Stimulated activated CD4-positive, alpha-beta T cell treated with anti-CD3 and anti-CD28 coated beads, Interleukin-1b, Interleukin-23, amount 100 ng/mL, for 1 hour (primary cell): ENCODE measurements at places on chromosomes 7 and 10.

DNA sequence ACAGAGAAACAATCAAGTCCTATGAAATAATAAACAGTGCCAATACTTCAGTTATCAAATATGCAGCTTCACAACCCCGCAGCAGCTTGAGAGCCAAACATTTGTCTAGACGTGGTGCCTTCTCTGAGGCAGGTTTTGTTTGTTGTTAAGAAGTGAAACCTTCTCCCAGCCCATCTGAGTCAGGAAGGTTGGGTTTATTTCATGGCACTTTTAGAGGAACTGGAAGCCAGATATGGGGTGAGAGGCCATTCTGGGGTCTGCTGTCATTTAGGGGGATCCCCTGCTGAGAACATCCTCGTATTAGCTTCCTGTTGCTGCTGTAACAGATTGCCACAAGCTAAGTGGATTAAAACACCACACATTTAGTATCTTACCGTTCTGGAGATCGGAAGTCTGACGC, 113.6 kb downstream of the GRK5 start:
- DNase-seq, result no peak

GRCh38 chr7:19754521-19755116, 18.8 kb downstream of the TMEM196 start:
- DNase-seq, result no peak

DNA sequence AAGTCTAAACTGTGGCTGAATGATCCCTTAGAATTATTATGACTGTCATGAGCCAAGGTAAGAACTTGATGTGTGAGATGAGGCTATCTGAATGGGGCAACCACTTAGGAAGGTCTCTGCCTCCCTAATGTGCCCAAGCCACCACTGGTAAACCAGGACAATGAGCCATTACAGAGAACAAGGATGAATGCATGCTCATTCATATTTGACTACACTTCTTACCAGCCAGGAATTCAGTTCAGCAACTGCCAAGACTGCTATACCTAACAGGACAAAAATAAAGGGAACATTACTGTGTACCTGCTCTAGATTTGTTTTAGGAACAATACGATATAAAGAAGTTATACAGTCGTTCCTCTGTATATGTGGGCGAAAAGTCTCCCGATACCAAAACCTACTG, 23.0 kb downstream of the MPP7 start:
- DNase-seq, result no peak

DNA sequence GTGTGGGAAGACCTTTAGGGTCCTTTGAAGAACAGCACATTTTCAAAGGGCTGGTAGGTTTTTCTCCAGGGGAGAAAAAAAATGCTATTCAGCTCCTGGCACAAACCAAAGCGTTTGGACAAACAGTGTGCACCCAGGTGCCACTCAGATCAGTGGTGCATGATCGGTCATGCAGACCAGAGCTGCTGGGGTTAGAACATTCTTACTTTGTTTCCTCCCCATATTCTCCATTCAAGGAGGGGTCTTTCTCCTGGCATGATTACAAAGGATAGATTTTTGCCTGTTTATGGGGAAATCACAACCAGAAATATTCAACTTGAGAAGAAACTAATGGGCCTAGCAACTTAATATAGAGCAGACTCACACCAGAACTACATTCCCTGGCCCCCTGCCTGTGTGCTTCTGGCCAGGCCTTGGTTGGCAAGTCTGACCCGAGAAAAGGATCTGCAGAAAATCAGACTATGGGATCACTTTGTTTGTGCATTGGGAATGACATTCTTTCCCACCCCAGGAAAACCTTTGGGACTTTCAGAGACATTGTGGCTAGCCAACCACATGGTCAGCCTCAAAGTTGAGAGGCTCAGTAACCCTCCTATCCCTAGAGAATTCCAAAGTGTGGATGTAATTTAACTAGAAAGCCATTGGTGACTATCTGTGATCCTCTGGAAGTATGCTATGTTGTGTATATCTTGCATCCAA, 82.3 kb upstream of the FGL2 start:
- DNase-seq, result no peak

DNA sequence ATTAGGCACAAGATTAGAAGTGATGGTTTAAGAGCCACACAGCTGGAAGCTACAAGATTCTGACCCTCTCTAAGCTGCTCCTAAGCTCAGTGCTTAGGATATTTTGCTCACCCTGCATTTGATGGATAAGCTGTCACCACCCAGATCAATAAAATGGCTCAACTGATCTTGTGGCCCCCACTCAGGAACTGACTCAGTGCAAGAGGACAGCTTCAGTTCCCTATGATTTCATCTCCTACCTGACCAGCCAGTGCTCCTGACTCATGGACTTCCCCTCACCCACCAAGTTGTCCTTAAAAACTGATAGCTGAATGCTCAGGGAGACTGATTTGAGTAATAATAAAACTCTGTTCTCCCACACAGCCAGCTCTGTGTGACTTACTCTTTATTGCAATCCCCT, 833.8 kb downstream of the GRID1 start:
- DNase-seq, result no peak

- DNase-seq, result no peak
Observed at GRCh38 chr10:20988357-20988983, 91.4 kb upstream of the NEBL start.

DNA sequence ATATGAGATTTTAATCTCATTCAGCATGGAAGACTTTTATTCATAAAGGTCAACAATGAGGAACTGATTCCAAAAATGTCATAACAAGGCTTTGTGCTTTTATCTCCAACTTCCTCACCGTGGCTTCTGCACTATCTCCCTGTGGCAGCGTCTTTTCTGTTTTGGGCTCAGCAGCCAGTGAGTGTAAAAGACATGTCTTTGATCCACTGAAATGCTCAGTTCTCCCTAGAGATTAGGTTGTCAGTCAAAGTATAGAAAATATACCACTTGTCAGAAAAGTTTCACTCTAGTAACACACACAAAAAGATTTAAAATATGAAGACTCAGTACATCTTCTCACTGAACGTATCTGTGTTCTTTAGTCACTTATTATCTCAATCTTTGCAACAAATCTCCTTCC, 901.8 kb upstream of the ZWINT start:
- no peak for DNase-seq

GRCh38 chr10:132738454-132739224, 47.3 kb downstream of the NKX6-2 start:
- no peak for DNase-seq

- no peak for DNase-seq
Observed at GRCh38 chr10:12448340-12448728, 99.0 kb downstream of the CAMK1D start.

DNA sequence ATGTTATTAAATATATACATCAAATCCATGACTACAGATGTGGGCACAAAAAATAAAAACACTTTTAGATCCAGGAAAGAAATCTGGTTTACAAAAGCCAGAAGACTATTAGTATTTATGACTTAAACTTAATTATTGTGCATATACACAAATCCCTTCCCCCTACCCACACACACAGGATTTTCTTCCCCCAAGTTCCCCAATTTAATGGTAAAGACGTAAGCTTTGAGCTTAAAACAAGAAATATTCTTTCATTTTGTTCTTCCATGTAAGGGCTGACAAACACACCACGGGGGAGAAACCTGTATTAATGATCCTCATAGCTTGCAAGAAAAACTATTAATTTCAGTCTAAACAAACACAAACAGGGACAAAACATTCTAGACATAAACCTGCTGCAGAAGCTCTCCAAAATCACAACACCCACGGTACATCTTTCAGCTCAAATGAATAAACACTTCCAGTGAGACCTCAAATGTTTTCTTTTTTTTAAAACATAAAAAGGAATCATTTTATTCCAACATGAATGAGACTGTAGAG, 28.5 kb downstream of the OSBPL3 start:
- DNase-seq, result no peak

DNA sequence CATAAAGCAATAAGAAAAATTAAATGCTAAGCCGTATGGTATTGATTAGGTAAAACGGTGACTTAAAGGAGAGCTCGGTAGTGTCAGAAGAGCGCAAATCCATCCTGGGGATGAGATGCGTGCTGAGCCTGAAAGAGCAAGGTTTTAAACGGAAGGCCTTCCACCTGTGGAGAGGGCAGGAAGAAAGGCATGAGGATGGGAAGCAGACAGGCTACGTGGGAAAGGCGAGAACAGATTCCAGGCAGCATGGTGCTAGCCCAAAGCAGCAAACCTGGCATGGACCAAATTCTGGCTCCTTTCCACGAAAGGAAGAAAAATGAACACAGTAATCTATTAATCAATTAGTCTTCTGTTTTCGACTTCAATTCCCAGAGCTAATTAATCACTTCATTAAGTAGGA, 103.5 kb downstream of the HIPK2 start:
- no peak for DNase-seq

- no peak for DNase-seq
Observed at GRCh38 chr10:97570789-97571471, 1.6 kb upstream of the ANKRD2 start.

- DNase-seq, result no peak
Observed at GRCh38 chr7:13286916-13287315, 599.5 kb downstream of the ARL4A start.

DNA sequence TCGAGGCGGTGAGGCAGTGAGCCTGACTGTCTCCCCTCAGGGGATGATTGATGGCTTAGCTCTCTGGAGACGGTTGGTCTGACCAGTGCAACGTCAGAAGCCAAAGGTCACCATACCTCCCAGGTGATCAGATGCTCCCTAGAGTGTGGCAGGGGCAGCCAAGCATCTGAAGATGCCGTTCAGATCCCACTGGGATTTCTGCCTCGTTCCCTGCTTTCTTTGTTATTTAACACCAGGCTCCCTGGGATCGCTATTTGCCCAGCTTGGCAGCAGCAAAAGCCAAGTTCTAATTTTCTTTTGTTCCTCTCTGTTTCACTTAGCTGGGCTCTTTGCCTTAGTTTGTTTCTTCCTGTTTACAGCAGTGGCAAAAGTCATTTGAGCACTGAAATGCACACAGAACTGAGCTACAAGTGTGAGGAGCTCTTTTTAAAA, 53.5 kb upstream of the SVIL start:
- DNase-seq, result no peak

DNA sequence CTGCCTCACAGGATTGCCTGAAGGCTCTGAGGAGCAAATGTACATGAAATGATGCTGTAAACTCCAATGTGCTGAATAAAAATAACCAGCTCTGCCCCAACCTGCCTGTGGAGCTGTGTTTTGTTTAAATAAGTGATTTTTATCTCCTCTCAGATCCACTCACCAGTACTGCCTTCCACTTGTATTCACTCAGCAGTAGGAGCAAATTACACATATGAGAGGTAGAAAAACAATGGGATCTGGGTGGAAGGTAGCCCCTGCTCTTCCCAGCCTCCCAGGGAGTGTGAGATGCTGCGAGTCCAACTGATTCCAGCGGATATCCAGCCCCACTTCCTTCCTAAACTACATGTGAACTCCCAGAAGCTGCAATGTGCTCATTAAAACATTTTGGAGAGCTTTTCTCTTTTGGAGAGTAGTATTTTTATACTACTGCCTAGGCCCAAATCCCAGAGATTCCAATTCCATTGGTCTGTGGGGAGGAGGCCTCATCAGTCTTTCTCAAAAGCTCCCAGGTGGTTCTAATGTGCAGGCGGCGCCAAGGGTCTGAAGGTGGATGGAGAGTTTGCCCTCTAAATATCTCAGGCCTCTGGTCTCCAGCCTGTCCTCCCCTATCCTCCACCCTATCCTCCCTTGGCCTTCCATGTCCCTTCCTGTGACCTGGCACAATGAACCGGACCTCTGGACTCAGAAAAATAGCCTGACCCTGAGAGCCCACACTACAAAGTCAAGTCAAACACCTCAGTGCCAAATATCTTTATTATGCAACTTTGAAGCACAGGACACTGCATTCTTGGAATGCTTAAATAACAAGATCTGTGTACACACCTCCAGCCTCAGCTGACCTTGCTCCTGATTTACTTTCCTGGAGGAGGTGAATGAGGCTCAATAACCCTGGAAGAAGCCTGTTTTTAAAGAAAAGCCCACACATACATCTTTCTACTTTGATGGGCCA, 46.2 kb downstream of the CPVL start:
- DNase-seq, result no peak

DNA sequence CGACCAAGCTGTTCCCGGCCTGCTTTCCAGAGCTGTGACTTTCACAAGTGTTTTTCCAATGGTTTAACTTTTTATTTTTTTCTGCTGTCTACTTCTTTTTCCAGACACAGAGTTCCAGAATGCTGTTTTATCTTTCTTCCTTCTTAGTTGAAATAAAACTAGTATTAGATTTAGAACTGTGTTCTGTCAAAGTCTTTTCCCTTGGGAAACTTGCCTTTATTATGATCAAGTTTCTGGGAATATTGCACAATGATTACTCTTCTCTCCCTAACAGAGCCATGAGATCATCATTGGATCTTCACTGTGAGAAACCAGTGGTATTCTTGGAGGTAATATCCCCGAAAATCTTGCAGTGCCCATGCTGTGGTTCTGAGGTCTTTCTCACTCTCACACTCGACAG, 104.9 kb upstream of the KCND2 start:
- no peak for DNase-seq

DNA sequence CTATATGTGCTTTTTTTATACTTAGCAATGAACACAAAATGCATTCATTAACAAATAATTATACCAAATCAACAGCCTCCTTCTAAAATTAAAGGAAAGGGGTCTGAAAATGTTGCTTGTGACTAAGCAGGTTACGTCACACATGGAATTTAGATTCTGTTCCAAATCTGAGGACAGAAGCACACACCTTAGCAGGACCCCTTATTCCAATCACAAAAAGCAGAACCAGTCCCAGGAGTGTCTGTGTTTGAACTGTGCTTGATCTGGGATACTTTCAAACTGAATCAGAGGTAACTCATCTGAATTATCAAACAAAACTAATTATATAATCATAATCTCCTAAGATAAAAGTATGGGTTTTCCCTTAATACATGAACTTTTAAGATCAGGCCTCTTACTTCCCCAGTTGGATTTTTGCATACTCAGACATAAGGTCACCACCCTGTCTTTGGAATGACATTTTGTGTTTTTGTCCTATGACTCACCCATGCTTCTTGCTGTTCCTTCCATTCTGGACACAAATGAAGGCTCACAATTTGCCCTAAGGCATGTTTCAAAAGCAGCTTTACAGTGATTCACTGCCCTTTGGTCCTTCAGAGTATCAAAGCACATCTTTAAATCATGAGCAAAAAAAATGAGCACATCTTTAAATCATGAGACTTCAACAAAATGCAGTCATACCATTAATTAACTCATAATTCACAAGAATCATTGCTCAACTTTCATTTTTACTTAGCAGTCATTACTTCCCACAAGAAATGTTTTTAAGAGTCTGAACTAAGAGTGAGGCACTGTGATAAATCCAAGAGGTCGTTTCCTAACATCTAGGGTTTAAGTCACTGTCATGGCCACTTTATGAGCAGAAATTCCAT, 35.5 kb downstream of the SEMA3C start:
- DNase-seq, result no peak

DNA sequence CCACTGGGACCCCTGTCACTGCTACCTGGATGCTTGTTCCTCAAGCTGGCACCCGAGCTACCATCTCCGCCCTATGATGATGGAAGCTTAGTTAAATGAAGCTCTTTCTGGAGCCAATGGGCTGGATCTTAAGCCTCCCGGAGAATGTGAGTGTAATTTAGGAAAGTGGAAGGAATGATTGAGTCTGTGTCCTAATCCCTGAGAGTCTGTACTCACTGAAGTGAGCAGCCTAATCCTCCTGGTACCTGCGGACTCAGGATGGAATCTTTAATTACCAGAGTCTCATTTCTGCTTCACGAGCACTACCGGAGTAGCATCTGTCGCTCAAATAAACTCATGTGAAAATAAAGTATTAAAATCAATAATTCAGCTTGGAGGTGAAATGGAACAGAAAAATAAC, 255.5 kb downstream of the WDR37 start:
- DNase-seq, result no peak
